Bone marrow (tissue), 2 donors: ENCODE measurements at places on chromosomes 6 and 20.

DNA sequence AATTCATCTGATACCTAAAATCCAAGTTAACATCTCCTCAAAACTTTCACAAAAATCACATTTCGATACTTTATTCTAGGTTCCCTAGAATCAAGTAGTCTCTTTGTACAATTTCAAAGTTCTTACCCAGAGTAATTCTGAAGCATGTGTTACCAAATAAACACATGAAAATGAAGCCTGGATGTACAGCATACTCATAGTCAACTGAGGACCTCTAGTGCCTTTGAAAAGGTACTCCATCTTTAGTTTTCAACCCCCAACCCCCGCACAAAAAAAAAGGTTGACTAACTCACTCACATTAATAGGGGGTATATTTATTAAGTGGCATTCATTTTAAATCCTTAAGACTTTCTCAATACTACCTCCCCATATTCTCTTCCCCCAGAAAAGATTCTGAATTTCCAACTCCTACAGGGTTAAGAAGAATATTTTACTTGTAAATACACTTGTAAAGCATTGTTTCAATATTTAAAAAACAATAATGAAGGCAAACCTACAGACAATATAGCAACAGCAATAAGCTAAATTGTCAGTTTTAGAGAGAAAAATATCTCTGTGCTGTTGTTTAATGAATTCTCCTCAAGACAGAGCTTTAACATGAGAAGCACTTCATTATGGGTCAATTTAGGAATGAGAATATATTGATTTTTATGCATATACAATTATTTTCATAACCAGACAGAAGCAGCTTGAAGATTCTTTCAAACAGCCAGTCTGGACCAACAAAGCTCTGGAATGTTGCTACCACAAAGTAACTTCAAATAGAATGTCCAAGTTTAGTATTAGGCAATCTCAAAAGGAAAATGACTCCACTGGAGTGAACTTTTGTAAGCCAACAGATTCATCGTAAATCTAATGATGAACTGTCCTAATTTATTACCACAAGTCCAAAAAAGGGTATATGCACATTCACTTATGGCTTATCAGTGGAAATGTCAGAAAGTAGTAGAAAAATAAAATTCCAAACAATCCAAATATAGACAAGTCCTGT lies 3.3 kb downstream of the PLN start:
- DNase-seq: peak; percentile 15

- no peak for DNase-seq
These were observed 18.6 kb downstream of the SCML4 start for GRCh38 chr6:107805504-107805903.

DNA sequence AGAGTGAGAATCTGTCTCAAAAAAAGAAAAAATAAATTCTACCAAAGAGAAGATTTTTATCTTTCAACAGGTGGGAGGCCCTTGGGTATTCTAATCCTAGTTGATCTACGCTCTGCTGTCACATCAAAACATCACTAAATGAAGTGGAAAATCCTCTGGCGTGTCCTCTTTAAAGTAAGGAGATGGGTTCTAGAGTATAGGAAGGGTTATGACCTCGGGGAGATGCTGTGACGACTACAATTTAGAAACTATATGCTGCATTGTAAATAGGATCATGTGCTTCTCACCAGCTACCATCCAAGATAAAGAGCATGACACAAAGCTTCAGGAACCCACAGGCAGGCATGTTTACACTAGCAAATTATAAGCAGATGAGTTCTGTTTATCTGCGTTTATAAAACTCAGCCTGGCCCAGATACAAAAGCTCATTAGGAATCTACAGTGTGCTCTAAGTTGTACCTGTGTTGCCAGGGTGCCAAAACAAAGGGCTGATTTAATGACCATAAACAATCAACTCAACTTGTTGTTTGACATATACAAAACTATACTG lies 197.1 kb upstream of the PLN start:
- DNase-seq: no peak

DNA sequence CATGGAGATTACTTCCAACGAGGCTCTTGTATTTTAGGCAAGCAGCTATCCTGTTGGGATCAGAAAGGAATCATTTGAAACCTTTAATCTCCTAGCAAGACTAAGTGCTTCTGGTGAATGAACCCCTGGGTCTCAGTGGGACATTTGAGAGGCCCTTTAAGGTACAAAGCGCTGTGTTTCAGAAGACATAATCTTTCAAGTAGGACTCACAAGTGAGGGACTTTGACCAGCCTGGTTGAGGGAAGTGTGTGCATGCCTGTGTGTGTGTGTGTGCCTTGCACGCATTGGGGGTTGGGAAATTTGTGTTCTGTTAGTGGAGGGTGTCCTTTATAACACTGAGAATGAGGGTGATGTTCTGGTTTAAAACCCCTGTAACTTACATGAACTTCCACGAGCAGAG lies 64.4 kb upstream of the KCNG1 start:
- no peak for DNase-seq

GRCh38 chr6:160919723-160920440 lies 71.7 kb upstream of the MAP3K4 start:
- DNase-seq: no peak

GRCh38 chr20:36181934-36182603 lies 27.5 kb downstream of the EPB41L1 start:
- no peak for DNase-seq

GRCh38 chr20:1306316-1307135 lies 22.4 kb downstream of the SDCBP2 start:
- DNase-seq: no peak

- DNase-seq: no peak
These were observed 13.6 kb upstream of the TTLL2 start for GRCh38 chr6:167311286-167311685.

- DNase-seq: no peak
These were observed 50.7 kb upstream of the ENPP4 start for GRCh38 chr6:46079061-46079460.

DNA sequence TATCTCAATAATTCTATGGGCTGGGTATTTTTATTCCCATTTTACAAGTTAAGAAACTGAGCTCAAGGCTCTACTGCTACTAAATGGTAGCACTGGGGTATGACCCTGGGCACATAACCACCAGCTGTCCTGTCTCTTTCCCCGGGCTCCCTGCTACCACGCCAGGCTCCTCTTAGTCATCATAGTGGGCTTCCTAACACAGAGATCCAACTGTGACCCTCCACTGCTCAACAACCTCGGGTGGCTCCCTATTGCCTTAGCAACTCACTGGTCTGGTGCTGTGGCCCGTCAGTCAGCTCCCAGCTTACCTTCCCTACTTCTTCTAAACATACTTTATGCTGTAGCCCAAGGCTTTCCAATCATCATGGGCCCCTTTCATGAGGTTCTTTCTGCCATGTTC lies 4.5 kb downstream of the KIAA1755 start:
- no peak for DNase-seq

DNA sequence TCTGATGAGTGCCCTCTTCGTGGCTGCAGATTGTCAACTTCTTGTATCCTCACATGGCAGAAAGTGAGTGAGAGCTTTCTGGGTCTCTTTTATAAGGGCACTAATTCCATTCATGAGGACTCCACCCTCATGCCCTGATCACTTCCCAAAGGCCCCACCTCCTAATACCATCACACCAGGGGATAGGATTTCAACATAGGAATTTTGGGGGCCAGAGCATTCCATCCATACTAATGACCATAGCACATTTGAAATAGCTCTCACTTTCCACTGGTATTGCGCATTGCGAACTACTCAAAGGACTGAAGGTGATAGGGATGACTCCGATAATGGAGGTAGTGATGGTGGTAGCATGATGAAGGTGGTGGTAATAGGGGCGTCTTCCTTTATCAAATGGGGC lies 324.3 kb downstream of the PRL start:
- no peak for DNase-seq

DNA sequence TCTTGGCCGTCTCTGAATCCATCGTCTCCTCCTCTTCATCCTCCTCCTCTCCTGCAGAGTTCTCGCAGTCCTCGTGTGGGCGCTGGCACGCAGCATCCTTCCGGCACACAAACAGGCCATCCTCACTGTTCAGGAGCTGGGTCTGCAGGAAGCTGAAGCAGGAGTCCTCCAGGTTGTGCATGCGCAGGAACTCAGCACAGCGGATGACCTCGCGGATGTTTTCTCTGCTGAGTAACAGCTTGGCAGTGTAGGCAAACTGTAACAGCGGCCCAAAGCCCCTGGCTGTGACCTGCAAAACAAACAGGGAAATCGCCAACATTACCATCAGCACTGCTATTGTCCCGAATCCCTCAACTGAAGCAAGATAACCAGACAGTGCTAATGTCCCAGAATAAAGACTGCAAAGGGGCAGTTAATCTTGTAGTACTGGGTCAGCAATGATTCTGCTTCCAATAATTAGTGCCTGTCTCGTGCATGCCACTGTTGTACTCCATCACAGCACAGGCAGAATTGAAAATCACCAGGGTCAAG lies 57.4 kb downstream of the GJA10 start:
- DNase-seq: no peak

DNA sequence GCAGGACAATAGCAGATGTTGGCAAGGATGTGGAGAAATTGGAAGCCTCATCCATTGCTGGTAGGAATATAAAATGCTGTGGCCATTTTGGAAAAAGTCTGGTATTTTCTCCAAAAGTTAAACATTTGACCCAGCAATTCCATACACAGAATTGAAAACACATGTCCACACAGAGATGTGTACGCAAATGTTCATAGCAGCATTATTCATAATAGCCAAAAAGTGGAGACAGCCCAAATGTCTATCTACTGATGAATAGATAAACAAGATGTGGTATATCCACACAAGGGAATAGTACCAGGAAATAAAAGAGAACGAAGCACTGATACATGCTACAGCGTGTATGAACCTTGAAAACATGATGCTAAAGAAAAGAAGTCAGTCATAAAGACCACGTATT lies 40.5 kb downstream of the CFAP61 start:
- DNase-seq: no peak

DNA sequence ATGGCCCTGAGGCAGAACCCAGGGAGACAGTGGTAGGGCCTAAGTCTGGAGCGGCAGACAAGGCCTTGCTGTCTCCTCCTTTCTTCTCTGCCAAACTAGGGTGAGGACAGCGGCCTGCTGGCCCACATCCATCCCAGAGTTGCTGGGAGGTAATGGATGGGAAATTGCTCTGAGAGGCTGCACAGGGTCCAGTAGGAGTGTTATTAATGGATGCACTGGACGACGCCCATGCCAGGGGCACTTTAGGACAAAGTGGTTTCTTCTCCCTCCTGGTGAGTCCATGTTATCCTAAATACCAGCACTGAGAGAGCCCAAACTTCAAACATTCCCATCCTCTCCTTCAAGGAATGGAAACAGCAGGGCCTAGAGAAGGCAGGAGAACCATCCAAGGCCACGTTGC lies 28.3 kb upstream of the PREX1 start:
- DNase-seq: no peak

DNA sequence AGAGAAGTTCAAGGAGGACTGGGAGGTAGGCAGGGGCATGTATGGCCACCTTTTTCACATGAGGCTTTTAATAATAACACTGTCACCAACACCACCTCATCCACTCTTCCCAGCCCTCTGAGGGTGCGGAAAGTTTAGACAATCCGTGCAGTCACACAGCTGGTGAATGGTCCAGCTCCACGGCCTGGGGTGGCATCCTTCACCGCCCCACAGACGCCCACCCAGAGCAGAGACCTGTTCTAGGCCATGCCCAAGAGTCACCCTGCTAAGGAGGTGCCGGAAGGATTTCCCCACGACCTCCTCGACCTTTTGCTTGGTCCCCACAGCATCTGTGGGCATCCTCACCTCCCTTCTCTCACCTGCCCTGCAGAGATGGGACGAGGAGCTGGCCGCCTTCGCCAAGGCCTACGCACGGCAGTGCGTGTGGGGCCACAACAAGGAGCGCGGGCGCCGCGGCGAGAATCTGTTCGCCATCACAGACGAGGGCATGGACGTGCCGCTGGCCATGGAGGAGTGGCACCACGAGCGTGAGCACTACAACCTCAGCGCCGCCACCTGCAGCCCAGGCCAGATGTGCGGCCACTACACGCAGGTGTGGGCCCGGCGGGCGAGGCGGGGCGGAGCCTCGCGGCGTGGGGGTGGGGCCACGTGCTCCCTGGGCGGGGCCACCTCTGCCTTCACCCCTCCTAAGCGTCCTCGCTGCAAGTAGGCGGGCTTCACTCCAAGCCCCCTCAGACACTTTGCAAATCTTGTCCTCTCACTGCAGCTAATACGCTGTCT lies 4.4 kb downstream of the PI16 start:
- DNase-seq: no peak

- DNase-seq: no peak
These were observed 161.5 kb upstream of the MAN1A1 start for GRCh38 chr6:119511024-119511423.

- DNase-seq: no peak
These were observed 12.1 kb upstream of the THEMIS start for GRCh38 chr6:127912914-127913313.

GRCh38 chr6:28719275-28719940 lies 193.7 kb downstream of the GPX5 start:
- no peak for DNase-seq

DNA sequence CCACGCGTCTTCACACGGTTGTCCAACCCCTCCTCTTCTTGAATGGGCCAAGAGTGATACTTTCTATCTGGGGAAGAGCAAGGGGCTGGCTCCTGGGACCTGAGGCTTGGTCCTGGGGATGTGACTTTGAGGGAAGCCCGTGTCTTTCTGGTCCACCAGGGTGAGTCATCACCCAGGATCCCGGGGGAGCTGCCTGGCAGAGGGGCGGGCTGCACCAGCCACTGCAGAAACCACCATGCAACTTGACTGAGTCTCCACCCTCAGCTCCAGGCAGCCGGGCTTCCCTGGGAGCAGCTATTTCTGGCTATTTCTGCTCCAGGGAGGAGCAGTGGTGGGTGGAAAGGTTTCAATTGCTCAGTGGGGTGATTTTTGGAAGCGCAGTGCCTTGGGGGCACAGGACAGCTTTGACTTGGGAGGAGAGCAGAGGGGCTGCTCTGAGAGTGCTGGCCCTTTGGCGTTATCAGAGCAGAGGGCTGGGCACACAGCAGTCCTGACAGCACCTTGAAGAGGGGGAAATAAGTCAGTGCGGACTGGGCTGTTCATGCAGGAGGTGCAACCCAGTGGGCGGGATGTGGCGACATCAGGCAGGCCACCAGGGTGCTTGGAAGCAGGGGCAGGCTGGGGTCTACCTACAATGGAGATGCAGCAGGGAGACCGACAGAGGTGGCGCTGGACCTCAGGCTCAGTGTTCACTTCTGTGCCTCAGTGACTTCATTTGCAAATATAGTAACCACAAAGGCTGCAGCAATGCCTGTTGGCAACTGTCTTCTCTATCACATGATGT lies 45.1 kb upstream of the FAM83D start:
- DNase-seq: no peak

DNA sequence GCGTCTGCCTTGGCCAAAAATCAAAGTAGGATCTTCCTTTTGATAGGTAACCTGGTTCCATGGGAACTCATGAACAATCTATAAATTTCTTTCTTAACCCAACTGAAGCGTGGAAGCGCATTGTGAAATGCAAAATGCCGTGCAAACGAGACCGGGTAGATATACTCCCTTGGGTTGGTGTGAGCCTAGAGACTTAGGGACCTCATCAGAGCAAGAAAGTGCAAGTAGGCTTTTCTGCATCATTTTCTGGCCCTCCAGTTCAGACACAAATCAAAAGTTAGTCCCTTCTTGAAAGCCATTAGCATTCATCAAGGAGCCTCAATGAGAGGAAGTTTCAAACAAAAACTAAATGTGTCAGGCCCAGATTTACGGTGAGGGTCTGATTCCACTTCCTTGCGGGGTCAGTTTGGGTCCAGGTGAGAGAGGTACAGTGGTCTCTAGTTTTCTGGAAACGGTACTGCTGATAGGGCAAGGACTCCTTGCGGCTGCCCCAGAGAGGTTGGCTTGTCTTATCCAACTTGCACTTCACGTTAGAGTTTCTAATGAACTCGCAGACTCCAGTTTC lies 5.3 kb upstream of the ZNF184 start:
- no peak for DNase-seq
